ENCODE measurements at places on chromosomes 7 and 10.

GRCh38 chr10:86265236-86265894 is 101.2 kb downstream of the GRID1 start:
- no peak for DNase-seq

GRCh38 chr7:38838725-38839385 is 70.1 kb downstream of the VPS41 start:
- no peak for DNase-seq

DNA sequence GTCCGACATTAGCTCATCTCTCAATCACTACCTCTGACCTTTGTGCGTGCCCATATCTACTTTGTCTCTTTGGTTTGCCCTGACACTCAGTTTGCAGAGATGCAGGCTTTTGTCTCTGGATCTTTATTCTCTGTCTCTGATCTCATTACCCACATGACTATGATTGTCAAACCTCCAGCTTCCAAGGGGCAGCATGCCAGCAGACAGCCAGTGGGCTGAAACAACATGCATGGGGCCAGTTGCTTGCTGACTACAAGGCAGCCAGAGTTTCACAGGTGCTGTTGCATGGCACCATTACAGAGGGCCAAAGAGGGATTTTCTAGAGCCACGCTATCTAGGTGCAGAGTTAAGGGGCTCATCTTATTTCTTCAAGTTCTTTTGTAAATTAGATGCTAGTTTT is 146.2 kb downstream of the SPAG6 start:
- no peak for DNase-seq

- no peak for DNase-seq
Observed at GRCh38 chr7:40676221-40676620, 541.4 kb downstream of the SUGCT start.

DNA sequence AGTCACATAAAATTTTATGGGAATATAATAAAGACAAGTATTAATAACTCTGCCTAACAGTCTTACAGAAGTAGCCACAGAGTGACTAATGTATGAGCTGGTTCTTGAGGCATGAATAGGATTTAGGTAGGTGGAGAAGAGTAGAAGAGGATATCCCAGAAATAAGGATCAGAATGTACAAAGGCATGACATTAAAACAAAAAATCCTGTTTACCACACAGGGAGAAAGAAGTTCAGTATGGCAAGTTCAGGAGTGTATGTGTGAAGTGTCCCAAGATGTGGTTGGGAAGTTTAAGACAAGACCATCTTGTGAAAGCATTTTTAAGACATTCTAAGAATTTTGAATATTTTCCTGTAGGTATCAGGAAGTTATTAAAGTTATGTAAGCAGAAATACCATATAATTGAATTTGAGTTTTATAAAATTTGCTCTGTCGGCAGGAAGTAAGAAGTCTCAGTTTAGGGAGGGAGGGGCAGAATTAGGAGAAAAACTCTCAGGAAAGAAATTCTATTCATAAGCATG is 64.7 kb upstream of the CAV2 start:
- no peak for DNase-seq

DNA sequence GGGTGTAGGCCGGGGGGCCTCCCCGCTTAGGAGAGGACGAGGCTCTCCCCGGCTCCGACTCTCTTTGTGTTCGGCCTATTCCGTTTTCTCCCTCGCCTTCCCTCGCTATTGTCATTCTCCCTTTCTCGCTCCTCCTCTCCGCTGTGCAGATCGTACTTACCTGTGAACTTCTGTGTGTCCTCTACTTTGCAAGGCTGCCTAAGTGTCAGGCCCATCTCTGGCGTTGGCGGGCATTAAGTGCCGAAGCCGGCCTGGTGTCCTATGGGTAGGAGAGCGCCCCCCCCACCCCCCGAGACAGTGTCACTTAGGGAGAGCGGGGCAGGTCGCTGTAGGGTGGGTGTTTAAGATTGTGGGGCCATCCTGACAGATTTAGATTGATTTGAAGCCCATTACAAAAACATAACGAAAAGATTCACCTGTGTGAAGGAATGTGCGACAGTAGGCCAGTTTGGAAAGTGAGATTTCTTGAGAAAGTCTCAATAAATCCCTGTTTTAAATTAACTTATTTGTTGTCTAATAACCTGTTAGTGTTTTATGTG is 579 bp downstream of the RBM33 start:
- DNase-seq: peak; percentile 10

GRCh38 chr10:48695636-48696534 is 11.2 kb downstream of the WDFY4 start:
- DNase-seq: no peak

DNA sequence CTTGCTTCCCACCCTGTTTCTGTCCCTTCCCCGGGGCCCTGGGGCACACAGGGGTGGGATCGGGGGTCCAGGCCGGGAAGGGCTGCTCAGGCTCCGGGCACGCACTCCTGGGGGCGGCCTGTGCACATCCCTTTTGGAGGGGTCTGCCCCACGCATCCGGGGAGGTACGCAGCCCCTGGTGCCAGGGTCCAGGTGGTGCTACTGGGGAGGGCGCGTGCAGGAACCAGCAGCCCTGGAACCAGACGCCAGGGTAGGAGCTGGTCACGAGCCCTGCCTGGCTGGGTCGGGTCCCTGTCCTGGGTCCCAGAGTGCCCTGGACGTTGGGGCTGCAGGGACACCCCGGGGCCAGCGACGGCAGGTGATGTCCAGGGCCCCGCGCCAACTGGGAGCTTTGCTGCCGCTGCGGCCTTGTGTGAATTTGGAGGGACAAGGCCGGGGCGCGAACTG is 53.4 kb downstream of the GLRX3 start:
- no peak for DNase-seq

- DNase-seq: no peak
Observed at GRCh38 chr10:121662945-121663917, 65.0 kb upstream of the FGFR2 start.

DNA sequence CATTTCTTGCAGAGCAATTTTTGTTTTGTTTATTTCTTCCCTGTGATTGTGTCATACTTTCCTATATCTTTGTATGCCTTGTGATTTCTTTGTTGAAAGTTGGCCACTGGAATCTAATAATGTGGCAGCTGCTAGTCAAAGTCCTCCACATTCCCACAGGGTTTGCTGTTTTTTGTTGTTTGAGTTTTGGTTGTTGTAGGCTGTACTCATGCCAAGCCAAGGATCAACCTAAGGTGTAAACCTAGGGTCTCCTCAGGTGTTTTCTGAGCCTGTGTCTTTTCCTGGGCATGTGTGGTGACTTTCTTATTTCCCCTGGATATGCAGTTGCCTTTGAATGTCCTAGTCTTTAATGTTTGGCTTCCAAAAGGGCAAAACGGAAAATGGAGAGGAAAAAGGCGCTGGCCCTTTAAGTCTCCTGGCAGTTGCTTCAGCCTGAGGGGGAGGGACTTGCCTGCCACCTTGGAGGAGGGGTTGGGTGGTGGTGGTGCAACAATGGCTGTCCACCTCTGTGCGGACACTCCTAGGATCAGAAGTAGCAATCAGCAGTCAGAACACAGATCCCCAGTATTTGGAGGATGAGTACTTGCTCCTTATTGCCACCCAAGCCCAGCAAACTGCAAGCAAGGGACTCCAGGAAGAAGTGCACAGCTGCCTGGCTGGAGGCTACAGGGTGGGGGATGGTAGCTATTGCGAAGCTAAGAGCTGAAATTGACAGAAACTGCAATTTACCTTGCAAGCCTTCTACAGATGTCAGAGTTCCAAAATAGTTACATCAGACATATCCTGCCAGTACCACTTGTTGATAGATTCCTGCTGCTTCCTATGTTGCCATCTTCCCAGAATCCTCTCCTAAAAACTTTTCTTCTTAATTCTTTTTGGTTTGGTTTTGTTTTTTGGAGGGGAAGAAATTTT is 5.6 kb upstream of the ZNF518A start:
- DNase-seq: no peak

DNA sequence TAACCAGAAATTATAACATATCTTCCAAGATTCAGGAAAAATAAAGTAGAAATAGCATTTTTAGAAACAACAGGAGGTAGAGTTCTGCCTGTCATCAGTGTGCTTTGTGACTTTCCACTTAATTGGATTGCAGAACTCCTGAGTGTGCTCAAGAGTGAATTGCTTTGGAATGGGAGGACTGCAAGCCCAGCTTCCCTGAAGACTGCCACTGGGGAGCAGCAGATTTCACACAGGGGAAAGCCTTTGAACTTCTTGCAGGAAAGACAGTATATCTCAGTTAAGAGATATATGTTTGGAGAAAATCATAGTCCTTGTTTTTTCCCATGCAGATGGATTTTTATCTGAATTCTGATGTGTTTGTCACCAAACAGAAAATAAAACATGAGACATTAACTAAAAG is 124.5 kb downstream of the TMEM168 start:
- no peak for DNase-seq

GRCh38 chr7:30549931-30550493 is 44.7 kb upstream of the GARS1 start:
- DNase-seq: no peak

DNA sequence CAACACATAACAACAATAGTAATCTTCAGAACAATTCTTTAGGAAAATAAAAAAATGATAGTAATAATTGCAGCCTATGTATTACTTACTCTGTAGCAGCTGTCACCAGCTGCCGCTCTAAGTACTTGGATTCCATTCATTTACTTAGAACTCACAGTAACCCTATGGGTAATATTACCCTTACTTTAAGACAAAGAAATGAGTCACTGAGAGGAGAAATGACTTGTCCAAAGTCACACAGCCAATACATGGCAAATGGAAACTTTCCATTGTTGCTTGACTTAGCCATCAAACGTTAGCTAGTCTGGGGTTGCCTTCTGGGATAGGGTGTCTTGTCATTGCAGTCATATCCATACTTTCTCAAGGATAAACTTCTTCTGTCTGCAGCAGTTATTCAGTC is 3.6 kb downstream of the CCNY start:
- no peak for DNase-seq

GRCh38 chr7:142301923-142302550 is 44.2 kb upstream of the PRSS58 start:
- DNase-seq: no peak

GRCh38 chr10:60148266-60148840 is 241.3 kb downstream of the ANK3 start:
- DNase-seq: no peak

GRCh38 chr10:88565072-88565471 is 18.0 kb downstream of the RNLS start:
- DNase-seq: no peak

DNA sequence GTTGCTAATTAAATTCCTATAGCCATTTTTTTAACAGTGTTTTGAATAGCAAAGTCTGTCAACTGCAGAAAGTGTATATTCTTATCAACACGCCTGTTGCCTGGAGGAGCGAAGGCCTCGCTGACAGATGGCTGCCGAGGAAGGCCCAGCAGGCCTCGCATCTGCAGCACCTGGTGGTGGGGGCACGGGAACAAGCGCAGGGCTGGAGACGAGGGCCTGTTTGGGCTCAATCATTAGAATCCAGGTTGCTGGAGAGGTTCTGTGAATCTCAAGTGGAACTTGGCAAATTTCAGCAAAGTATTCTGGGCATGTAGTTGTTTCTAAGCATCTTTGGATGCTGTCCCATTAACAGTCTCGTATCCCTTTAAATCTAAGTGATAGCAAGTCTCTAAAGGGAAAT is 66.1 kb upstream of the FAM204A start:
- DNase-seq: no peak

DNA sequence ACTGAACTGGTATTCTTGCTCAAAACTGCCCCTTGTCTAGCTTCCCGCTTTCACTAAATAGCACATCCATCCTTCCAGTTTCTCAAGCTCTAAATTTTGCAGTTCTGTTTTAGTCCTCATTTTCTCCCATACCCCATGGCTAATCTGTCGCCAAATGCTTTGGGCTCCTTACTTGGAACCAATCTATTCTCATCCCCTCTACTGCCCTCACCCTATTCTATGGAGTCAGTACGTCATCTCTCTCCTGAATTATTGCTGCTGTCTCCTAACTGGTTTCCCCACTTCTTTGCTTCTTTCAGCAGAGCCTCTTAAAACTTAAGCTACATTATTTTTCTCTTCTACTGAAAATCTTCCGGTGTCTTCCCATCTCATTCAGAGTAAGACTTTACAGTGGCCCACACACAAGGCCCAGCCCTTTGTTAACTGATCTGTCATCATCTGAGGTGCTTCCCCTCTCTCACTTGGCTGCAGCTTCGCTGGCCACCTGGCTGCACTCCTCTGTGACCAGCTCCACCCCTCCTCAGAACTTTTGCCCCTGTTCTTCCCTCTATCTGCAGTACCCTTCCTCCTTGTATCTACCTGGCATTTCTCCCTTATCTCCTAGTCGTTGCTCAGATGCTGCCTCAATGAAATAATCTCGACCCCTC is 9.9 kb downstream of the STARD3NL start:
- DNase-seq: no peak

GRCh38 chr10:121990015-121990677 is 1.2 kb downstream of the TACC2 start:
- DNase-seq: no peak

DNA sequence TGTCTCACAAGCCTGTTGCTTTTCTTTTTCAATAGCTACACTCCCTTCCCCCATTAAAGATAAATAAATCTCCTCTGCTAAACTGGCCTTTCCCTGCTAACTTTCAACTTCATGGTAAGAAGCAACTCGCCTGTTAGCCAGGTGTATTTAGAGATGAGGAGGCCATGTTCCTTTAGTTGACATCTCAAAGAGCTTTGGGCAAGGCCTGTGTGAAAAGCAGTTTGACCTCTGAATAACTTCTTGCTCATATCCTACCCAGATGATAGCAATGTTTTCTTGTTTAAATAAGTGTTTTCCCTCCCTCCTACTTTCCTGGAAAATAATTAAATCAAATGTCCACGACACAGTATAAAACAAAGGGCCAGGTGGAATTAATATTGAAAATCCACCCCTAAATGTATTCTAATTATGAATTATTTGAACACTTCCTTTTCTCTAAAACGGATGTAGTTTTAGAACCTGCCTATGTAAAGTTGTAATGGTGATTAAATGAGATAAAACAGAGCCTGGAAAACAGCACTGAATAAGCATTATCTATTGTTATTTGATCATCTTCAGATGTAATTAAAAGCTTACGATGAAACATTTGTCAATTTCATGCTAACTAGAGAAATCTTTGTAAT is 78.5 kb downstream of the HGF start:
- DNase-seq: no peak

GRCh38 chr10:130719448-130719752 is 583.2 kb downstream of the GLRX3 start:
- no peak for DNase-seq

DNA sequence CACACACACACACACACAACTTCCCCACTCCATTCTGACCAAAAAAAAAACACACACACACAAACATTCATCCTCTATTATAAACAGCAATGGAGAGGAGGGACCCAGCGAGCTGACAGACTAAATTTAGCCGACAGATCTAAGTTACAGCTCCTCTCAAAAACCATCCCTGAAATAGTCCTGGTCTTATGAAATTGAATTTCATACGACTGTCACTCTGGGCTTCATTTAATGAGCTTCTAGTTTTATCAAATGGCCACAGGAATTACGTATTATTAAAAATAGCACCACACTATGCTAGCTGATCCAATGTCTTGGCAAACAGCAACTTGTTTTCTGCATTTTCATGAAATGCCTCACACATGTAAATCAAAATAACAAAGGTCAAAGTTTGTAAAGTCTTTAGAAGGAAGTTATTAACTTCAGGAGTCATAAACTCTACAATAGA is 131.3 kb upstream of the ASAH2 start:
- DNase-seq: no peak
